ENCODE measurements at places on chromosomes 16 and 17.

DNA sequence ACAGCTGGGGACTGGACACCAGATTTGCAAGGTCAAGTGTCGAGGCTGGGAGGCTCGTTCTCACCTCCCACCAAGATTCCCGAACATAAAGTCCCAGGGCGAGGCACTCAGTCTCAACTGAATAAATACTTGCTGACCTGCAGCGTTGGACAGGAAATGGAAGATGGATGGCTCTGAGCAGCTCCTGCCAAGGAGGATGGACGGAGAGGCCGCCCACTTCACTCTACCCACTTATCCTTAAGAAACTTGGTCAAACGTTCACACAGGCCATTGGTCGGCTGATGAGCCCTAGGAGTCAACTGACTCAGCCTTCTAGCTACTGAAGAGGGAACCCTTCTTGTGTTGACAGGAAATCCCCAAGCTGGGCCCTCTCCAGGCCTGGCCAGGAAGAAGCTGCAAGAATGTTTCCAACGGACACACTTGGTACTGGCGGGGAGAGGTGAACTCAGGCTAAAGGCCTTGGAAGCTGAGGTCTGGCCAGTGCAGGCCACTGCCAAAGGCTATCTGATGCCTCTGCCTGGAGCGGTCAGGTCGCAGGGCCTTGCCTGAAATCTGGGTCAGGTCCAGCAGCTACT lies 50.0 kb downstream of the VAC14 start:
- peak; percentile 95 for DNase-seq

- no peak for DNase-seq
Measured at GRCh38 chr16:79847569-79847968, 247.0 kb upstream of the MAF start.

- DNase-seq: no peak
Measured at GRCh38 chr16:83955218-83956130, 2.4 kb downstream of the OSGIN1 start.

GRCh38 chr16:88878967-88879787 lies 12.7 kb upstream of the PABPN1L start:
- DNase-seq: no peak

DNA sequence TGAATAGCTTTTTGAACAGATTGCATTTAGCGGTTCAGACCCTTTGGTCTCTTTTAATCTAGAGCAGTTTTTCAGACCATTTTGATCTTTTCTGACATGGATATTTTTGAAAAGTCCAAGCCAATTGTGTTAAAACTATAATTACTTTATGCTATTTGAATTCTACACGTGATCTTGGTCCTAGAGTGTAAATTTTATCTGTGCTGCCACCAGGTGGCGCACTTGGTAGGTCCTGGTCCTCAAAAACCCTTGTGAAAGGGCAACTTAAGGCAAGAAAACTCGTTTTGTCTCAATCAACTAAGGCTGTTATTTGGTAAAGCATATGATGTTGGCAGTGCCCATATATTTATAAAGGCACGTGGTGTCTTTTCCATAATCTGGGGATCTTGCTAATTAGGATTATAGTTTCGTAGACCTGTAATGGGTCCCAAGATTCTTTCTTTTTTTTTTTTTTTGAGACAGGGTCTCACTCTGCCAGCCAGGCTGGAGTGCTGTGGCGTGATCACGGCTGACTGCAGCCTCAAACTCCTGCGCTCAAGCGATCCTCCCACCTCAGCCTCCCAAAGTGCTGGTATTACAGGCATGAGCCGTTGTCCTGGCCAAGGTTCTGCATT lies 43.9 kb upstream of the TEX2 start:
- peak; percentile 61 for DNase-seq

DNA sequence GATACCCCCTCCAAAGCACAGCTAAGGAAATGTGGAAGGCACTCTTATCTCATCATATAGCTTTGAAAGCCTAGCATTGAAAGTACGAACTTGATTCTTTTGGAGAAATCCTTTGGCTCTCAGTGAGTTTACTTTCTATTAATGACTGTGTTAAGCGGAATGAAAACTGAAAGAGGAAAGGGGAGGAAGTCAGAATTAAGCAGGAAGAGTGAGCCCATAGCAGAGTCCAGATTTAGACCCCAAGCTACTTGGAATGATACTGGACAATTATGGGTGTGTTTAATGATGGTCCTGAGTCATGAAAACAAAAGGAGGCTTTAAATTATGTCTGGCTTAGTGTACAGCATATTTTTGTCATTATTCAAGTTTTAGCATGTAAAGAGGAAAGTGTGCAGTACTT lies 42.2 kb downstream of the TENT4B start:
- DNase-seq: peak; percentile 23

- DNase-seq: no peak
Measured at GRCh38 chr16:30394592-30395154, 547 bp upstream of the ZNF48 start.

DNA sequence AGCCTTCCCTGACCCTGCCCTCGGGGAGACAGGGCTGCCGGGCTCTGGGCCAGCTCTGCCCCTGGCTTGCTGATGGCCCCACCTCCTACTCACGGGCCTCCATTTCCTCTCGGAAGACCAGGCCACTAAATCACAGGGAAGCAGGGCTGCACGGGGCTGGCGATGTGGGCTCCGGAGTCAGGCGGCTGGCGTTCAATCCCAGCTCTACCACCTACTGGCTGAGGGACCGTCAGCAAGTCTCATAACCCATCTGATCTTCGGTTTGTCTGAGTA lies 113.4 kb downstream of the AMFR start:
- no peak for DNase-seq

DNA sequence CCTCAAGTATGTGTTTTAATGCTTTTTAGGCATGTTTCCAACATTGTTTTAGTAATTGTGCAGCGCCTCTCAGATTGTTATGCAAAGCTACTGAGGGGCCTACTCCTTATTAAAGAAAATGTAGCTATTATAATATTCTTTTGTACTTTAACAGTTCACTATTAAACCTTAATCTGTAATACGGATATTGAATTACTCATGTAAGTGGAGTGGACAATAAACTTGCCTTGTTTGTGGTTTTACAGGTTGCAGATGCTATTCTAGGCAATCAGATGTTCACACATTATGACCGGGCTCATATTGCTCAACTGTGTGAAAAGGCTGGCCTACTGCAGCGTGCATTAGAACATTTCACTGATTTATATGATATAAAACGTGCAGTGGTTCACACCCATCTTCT lies 41.0 kb downstream of the PTRH2 start:
- peak; percentile 61 for DNase-seq
